Erythroblast (primary cell): ENCODE measurements at places on chromosomes 5 and 9.

DNA sequence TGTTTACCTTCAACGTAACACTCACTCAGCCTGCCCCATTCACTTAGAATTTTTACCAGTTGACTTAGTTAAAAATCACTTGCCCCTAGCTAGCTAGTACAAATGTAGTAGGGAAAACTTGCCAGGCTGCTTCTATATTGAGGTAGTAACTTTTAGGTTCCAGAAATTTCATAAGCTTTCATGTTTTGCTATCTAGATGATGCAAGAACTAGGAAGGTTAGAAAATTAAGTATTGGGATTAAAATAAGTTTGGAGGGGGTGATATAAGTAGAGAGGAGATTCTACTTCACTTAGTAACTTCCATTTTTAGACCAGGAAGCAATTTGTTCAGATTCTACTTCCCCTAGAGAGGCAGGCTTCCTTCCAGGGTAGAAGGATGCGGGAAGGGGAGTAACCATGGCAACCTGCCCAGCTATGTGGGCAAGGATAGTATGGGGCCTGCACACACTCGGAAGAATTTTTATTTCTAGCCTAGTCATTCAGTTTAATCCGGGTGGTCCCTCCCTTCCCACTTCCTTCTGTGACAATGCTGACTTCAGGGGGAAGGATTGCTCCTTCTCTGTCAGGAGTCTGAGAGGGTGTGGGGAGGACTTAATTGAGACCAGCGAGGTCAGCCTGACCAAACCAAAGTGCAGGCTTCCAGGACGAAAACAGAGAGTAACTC is 4.2 kb downstream of the DAB2 start:
- DNase-seq, result no peak

DNA sequence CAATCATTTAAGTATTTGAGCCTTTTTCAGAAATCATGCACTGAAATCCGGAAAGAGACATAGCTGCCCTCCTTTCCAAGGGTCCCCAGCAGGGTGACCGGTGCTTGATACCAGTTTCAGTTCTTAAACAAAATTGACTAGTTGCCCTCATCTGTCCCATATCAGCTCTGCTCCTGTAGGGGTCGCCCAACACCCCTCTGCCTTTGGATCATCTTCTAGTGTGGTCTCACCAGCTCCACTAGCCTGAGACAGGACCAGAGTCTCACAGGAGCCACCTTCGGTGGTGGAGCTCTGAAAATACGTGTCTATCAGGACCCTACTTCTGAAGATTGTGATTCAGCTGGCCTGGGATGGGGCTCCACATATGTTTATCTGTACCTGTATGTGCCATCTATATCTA is 428.2 kb downstream of the ENC1 start:
- DNase-seq, result peak; percentile 36

GRCh38 chr9:136128436-136128835 is 9.8 kb upstream of the TMEM250 start:
- DNase-seq, result no peak

- DNase-seq, result peak; percentile 44
These were observed 1.9 kb upstream of the PJA2 start for GRCh38 chr5:109411627-109412026.

DNA sequence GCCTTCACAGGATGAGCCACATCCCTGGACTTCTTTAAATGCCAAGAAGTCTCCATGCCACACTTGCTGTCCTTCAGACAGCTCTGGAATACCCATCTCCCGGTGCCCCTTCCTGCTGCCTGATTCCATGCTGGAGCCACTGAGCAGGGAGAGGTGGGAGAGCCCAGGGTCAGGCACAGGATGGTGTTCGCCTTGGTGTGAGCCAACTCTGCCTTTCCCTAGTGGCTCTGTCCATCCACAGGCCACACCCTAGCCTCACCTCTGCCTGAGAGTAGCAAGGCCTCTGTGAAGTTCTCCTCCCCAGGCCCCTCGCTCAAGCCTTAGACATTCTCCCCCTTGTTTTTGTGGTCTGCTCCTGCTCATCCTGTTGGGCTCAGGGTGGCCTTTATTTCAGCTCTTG is 54.2 kb upstream of the ANGPTL2 start:
- DNase-seq, result no peak

- DNase-seq, result no peak
These were observed 137.0 kb downstream of the YIPF5 start for GRCh38 chr5:144033486-144033885.
